ENCODE measurements at places on chromosomes 16 and 17.
A peak's percentile ranks its signal among the peaks of the same experiment; 100 is the strongest.

GRCh38 chr17:42659079-42659931 is at the start of gene TUBG2:
Gene TUBG2 (plus strand): TSS chr17:42659284. CDS start chr17:42659504, 220 bp downstream.
- peak; percentile 90 for DNase-seq

- DNase-seq = no peak
Observed at GRCh38 chr17:46135126-46135812, 58.0 kb downstream of the KANSL1 start.

- DNase-seq = peak; percentile 53
Observed at GRCh38 chr16:80924372-80924978, 82.2 kb downstream of the CMC2 start.

- no peak for DNase-seq
Observed at GRCh38 chr16:55912022-55912421, 36.8 kb upstream of the CES5A start.

DNA sequence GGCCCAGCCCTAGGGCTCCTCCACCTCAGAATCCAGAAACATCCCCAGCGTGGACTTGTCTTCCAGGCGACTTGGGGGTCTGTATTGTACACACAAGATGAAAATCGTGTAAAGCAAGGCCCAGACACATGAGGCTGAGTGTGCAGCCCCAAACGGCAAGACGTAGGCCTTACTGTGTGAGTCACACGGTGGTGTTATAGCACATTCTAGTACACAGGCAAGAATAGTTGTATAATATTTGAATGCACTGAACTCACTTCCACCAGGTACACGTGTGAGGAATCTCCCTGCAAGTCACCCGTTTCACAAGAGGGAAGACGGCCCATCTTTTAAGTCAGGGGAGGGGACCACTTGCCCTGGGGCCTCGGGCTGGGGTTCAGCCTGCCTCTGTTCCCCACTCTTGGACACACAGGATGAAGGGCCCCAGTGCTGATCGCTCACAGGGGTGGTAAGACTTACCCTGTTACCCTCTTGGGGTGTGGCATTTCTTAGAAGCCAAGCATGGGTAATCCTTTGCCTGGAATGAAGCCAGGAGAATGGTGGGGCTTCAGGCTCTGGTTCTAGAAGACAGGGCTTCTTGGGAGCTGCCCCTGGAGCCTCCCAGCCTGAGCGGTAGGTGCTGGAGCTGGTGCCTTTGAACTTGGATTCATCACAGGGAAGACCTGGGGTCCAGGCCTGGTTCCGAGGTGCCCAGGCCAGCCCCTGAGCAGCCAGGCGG is 71.3 kb downstream of the SREBF1 start:
- DNase-seq = no peak

- DNase-seq = no peak
Observed at GRCh38 chr16:52529226-52529625, 17.7 kb downstream of the TOX3 start.
